Liver (tissue), 10 donors: ENCODE measurements at places on chromosomes 5 and 9. TPM values are rescaled to one million over a fixed set of nuclear protein-coding genes. Genes with fewer than 3 reads are reported as not detected.
A peak's percentile ranks its signal among the peaks of the same experiment; 100 is the strongest.

DNA sequence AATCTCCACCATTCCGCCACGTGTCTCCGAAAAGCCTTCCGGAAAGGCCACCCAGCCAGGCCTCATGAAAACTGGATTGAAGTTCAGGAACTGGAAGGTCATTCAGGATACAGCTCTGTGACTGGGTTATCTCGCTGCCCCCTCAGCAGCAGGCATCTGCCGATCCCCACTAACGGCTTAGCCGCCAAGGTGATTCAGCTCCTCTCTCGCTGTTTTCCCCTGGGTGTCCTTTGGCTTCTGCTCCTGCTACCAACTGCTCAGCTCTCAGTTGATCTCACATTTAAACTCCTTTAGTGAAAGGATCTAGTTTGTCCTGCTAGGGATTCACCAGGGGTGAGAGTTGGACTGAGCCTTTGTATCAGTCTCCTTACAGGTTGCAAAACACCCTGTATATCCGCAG lies 2.2 kb upstream of the GDNF start:
- no peaks in the 10 kb centered on the region for H3K36me3 ChIP-seq
- H3K4me1 ChIP-seq, result peaks cover 34% of the 10 kb centered on the region
- H3K27ac ChIP-seq, result no peak overlapping the region
- DNase-seq, result no peak
- no peaks in the 10 kb centered on the region for H3K27me3 ChIP-seq

DNA sequence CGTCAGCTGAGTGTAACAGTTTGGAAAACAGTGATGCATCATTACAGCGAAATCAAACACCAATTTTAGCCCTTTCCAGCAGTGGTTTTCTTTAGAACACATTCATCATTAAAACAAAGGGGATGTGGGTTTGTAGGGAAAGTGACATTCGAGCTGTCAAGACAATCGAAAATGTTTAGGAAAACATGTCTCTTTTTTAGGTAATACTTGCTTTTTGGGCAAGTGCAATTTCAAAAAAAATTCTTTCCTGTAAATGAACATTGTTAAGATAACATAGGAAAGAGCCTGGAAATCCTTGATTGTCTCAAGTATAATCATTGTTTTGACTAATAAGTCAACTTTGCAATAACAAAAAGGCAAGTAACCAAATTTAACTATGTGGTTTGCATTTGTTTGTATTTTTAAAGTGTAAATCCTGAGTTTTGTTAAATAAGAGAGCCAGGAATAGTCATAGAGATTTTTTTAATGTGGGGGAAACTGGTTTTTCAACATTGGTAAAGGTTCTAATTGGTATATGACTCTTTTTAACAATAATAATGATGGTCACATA lies 182.5 kb downstream of the TTLL11 start:
- H3K4me3 ChIP-seq, result no peak overlapping the region
- H3K36me3 ChIP-seq, result no peaks in the 10 kb centered on the region
- DNase-seq, result no peak
- H3K27me3 ChIP-seq, result no peaks in the 10 kb centered on the region
- no peak overlapping the region for H3K27ac ChIP-seq

GRCh38 chr5:177005619-177006264 lies 837 bp downstream of the UIMC1 start:
- peak; percentile 74 for DNase-seq
- H3K27ac ChIP-seq, result peak overlapping the region; percentile 92
- no peaks in the 10 kb centered on the region for H3K27me3 ChIP-seq
- peak overlapping the region; percentile 90 for H3K4me3 ChIP-seq

DNA sequence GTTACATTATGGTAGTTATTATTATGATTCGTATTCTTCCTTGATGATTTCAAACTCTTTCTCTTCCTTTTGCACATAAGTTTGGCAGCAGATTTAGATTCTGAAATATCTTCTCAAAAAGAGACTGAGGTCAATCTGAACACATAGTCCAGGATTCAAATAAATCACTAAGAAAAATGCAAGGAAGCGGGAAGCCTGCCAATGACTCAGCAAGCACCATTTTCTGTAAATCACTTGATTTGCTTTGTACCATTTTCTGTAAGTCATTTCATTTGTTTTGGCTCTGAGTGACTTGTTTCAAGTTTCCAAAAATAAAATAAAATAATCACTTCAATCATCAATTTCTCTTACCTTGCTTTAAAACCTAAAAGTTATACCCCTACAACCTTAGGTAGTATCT lies 24.6 kb upstream of the GLIS3 start:
- no peak overlapping the region for H3K27ac ChIP-seq
- DNase-seq, result no peak
- no peak overlapping the region for H3K4me3 ChIP-seq
- no peaks in the 10 kb centered on the region for H3K27me3 ChIP-seq
- H3K4me1 ChIP-seq, result no peaks in the 10 kb centered on the region
- H3K36me3 ChIP-seq, result no peaks in the 10 kb centered on the region

GRCh38 chr5:164119806-164120447 lies 614.5 kb downstream of the MAT2B start:
- no peaks in the 10 kb centered on the region for H3K4me1 ChIP-seq
- no peak overlapping the region for H3K4me3 ChIP-seq
- no peak for DNase-seq
- no peaks in the 10 kb centered on the region for H3K36me3 ChIP-seq
- no peaks in the 10 kb centered on the region for H3K27me3 ChIP-seq

DNA sequence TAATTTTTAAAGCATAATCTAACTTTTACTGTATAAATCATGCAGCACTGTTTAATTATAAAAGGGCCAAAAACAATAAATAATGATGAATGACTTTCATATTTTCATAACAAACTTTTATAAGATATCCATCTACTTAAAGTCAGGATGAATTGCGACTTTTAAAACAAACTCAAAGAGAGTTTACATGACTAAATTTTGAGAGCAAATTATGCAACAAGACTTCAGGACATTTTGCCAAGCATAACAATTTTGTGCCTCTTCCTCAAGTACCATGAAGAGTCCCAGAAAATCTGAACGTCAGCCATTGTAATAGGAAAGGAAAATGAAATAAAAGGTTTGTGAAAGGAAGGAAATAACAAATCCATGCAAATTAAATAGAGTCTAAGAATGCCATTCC lies 24.4 kb downstream of the ERAP1 start:
- H3K27me3 ChIP-seq, result no peaks in the 10 kb centered on the region
- no peak overlapping the region for H3K4me3 ChIP-seq
- H3K27ac ChIP-seq, result no peak overlapping the region
- peaks cover 49% of the 10 kb centered on the region for H3K36me3 ChIP-seq

DNA sequence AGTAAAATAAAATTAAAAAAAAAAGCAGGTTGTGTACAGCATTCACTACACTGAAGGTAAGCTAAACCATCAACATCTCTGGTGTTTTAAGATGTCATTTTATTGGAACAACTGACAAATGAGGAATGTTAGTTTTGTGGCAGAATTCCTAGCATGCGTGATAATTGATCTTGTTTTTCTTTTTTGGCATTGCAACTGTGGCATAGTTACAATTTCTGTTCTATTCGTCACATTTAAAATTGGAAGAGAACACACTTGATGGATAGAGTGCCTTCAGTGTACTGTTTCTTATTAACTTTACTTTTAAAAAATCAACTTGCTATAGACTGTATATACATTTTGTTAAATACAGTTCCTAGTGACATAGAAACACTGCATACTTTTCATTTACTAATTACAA lies 43.6 kb upstream of the TNFSF15 start:
- no peak overlapping the region for H3K4me3 ChIP-seq
- H3K27me3 ChIP-seq, result no peaks in the 10 kb centered on the region
- no peak overlapping the region for H3K27ac ChIP-seq
- no peaks in the 10 kb centered on the region for H3K4me1 ChIP-seq

- no peak overlapping the region for H3K4me3 ChIP-seq
- DNase-seq, result no peak
- H3K27me3 ChIP-seq, result no peaks in the 10 kb centered on the region
- no peak overlapping the region for H3K27ac ChIP-seq
- no peaks in the 10 kb centered on the region for H3K36me3 ChIP-seq
These were observed 145.7 kb downstream of the CWC27 start for GRCh38 chr5:64914396-64914795.

The SLC6A7 gene
- polyA plus RNA-seq, result not detected

The HAVCR2 gene
- polyA plus RNA-seq, result 1.4 TPM
